ENCODE measurements at places on chromosomes 13 and 19.

DNA sequence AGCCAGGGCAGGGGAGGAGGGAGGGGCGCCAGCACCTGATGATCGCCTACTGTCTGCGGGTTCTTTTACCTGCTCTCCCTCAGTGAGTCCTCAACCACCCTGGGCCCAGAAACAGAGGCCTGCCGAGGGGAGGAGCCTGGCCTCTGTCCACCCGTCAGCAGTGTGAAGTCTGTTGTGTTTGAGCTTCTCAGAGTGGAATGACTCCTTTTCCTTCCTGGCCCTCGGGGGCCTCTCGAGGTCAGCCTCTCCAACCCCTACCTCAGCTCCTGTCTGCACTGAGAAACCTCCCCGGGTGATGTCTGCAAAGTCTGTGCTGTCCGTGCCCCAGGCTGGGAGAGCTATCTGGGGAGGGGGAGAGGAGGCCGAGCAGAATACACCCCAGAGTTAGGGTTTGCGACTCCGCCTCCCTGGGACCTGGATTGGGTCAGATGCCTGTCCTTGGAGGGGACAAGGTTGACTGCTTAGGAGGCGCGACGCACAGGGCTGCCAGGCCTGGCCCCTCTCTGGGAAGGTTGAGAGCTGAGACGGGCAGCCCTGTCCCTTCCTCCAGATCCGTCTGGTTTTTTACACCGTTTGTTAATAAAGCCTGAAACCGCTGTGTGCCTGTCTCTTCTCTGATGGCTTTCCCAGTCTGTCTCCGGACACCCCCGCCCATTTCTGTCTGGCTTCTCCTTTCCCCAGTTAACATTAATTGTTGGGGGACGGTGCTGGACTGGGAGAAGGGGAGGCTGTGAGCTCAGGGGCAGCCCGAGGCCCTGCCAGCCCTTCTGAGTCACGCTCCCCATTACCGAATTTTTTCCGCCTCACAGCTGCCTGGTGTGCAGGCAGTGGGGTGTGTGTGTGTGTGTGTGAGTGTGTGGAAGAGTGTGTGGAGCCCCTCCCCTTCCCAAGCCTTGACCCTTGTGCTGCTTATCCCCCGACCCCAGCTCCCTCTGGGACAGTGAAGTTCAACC lies 989 bp upstream of the SSC5D start:
- DNase-seq: peak; percentile 94

- no peak for DNase-seq
These were observed 782.9 kb upstream of the MIR17HG start for GRCh38 chr13:90564566-90564965.

DNA sequence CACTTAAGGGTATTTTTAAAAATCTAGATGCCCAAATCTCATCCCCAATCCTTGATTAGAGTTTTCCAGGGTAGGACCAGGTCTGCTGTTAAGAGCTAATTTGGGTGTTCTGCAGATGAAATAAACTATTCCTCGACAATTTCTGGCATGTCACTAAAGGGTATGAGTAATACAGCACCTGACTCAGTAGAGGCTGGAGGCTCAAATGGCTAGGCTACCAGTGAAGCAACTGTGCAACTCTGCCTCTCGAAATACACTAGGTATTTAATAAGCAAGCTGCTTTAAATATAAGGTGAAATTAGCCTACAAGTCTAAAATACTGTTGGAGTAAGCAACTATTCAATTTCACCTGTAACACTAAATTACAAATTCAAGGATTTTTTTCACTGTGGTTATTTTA lies 1.5 kb downstream of the RNF6 start:
- no peak for DNase-seq

- DNase-seq: no peak
These were observed 352.7 kb upstream of the SGCG start for GRCh38 chr13:22828081-22828480.

GRCh38 chr13:108020027-108020426 lies 195.3 kb downstream of the LIG4 start:
- DNase-seq: no peak

GRCh38 chr13:72970301-72970880 lies 88.4 kb upstream of the KLF5 start:
- DNase-seq: no peak

GRCh38 chr13:73336773-73337172 lies 278.0 kb downstream of the KLF5 start:
- no peak for DNase-seq

- no peak for DNase-seq
These were observed 471 bp downstream of the DACH1 start for GRCh38 chr13:71866335-71867130.

DNA sequence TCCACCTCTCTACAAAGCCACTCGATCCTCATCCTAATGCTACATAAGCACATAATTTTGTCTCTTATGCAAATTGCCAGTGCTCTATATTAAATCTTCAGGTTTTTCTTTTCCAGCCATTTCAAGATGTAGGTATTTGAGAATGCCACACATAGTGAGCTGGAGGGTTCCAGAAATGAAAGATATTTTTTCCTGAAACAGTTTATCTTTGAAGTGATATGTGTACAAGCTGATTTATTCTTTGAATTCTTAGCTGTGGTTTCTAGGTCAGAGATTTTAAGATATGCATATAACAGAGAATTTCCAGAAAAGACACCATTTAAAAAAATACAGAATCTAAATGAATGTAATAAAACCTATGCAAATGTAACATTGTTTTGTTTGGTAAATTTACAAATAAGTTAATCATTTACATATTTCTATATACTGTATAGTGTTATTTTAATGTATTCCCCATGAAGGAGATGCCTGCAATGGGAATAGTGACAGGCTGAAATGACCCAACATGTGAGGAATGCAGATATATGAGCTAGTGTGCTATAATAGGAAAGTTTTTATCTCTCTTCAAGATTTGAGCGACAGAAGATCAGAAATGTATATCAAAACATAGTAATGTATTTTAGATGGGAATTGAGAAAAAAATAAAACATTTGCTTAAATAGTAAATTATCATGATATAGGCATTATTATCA lies 570.2 kb downstream of the SLITRK1 start:
- no peak for DNase-seq

- no peak for DNase-seq
These were observed 50.1 kb downstream of the NLRP12 start for GRCh38 chr19:53773999-53774398.

DNA sequence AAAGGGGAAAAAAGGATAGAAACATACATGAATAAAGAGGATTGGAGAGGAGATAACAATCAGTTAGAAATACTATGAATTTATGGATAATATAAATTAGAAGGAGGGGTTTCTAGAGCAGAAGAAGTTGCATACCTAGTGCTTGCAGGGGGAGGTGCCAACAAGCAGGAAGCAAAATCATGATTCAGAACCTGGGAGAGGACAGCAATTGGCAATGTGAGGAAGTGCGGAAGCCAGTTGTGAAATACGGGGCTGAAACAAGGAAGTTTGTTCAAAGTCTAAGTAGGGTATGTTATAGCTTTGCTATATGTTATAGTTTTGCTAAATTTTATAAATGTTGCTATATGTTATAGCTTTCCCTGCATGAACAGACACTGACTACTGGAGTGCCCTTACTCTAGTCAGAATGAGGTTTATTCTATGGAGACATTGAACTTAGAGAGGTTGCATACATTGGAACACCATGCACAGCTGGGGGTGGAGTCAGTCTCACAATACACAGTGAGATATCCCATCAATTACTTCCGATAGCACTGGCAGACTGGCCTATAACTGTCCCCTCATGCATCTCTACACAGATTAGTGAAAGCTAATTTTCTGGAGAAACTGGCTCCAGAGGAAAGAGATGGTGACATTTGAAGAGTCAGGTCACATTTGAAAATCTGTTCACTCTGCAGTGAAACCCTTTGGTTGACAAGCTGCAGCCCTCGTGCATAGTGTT lies 92.1 kb downstream of the GPC6 start:
- DNase-seq: no peak

- no peak for DNase-seq
These were observed 31.4 kb upstream of the MPHOSPH8 start for GRCh38 chr13:19601749-19602725.

DNA sequence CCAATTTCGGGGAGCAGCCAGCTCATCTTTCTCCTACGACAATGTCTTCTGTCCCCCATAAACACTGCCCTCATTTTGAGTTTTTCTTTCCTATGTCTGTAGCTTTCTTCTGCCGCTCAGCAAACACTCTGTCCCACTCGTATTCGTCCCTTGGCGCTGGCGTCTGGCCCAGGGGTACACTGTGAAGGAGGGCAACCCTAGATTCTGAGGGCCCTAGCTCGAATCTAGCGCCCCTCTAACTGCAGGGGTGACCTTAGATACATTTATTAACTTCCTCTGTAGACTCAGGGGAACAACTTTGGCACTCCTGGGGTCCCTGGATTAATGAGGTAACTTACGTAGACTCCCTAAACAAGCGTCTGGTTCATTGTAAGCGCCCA lies 677 bp upstream of the LRCH1 start:
- no peak for DNase-seq

DNA sequence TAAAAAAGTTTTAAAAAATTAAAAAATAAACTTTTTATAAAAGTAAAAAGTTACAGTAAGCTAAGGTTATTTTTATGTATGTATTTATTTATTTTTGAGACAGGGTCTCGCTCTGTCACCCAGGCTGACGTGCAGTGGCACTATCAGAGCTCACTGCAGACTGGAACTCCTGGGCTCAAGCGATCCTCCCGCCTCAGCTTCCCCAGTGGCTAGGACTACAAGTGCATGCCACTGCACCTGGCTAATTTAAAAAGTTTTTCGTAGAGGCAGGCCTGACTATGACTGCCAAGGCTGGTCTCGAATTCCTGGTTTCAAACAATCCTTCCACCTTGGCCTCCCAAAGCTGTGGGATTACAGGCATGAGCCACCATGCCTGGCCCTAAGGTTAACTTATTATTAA lies 64.1 kb downstream of the CDADC1 start:
- no peak for DNase-seq

DNA sequence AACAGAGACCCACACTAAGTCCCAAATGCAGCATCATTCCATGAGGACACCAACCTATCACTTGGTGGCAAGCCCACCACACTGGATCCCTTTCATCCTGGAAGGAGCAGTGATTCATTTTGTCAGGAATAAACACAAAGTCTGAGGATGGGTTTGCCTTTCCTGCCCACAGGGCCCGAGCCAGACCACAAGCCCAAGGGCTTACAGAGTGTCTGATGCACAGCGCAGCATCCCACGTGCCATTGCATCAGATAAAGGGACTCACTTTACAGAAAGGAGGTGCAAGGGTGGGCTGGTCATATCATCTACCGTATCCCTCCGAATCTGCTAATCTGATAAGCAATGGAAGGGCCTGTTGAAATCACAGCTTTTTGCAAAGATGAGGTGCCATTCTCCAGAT lies 12.2 kb upstream of the KCTD15 start:
- no peak for DNase-seq

DNA sequence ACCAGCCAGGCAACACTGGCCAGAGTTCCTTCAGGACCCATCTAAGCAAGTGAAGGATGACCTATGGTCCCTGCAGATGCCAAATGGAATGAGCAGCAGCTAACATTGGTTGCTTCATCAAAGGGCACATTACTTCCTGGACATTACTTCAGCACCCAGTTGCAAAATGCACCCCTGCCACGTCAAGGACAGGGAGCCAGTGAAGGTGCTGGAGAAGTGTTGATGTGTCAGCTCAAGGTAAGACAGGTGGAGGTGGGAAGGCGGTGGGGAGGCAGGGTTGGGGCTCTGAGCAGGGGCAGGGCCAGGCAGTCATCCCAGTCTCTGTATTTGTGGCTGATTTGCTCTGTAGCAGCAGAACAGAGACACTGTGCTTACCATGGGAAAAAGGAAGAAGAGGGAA lies 14.6 kb downstream of the CSNK1A1L start:
- no peak for DNase-seq

DNA sequence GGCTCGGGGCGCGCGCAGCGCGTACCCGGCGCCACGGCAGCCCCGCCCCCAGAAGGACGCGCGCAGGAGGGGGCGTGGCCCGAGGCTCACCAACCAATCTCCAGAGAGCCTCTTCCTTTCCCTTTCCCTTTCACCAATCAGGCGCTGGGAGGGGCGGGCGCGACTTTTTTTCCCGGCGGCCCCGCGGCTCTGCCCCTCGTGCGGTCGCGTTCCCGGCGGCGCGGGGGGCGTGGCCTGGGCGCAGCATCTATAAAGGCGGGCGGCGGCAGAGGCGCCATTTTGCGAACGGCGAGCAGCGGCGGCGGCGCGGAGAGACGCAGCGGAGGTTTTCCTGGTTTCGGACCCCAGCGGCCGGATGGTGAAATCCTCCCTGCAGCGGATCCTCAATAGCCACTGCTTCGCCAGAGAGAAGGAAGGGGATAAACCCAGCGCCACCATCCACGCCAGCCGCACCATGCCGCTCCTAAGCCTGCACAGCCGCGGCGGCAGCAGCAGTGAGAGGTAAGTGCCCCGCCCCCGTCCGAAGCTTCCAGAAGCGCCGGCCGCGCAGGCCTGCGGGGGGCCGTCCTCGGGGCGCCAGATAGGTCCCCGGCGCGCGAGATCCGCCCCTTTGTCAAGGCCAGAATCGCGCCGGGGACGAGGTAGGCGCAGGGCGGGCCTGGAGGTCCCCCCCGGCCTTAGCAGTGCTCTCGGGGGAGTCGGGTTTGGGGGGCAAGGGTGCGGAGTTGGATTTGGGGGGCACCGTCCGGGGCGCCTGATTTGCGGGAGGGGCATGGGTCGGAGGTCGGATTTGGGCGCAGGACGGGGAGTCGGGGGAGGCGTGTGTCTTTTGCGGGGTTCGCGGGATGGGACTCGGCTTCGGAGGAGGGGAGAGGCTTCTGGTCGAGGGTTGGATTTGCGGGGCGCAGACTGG lies 12.5 kb downstream of the PEAK3 start:
- DNase-seq: peak; percentile 93

DNA sequence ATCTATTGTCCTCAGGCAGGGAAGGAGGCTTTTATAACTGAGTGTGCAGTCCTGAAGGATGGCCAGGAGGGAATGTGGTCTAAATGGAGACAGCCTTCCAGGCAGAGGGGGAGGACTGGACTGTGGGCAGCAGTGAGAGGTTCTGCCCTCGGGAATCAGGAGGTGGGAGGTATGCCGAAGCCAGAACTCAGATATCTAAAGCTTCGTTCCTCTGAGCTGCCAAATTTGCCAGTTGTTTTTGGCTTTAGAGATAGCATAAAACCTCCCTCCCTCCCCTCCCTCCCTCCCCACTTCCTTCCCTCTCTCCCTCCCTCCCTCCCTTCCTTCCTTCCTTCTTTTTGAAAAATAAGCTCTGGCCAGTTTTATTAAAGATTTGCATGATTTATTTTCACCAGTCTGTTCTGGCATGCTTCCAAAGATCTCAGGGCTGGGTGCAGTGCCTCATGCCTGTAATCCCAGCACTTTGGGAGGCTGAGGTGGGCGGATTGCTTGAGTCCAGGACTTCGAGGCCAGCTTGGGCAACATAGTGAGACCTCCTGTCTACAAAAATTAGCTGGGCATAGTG lies 2.4 kb downstream of the MEDAG start:
- DNase-seq: peak; percentile 18
